Esophagus mucosa (tissue), 1 donor: ENCODE measurements at places on chromosomes 2 and 18. TPM values are rescaled to one million over a fixed set of nuclear protein-coding genes. Genes with fewer than 3 reads are reported as not detected.

PRLH gene
- not detected for total RNA-seq

MROH2A gene
- 0.52 TPM for total RNA-seq

CCDC68 gene
- total RNA-seq = 1.5 TPM

LRATD1 gene
- total RNA-seq = 74.7 TPM

SETBP1 gene
- 8.5 TPM for total RNA-seq

STAT4 gene
- 0.88 TPM for total RNA-seq

UGT1A9 gene
- 0.08 TPM for total RNA-seq

MC2R gene
- total RNA-seq = not detected

MAP2 gene
- total RNA-seq = 6.4 TPM

TNFRSF11A gene
- total RNA-seq = 5.7 TPM

SLC39A6 gene
- 24.0 TPM for total RNA-seq
